ENCODE measurements at places on chromosomes 1 and 21. TPM values are rescaled to one million over a fixed set of nuclear protein-coding genes. Genes with fewer than 3 reads are reported as not detected.
A peak's percentile ranks its signal among the peaks of the same experiment; 100 is the strongest.

DNA sequence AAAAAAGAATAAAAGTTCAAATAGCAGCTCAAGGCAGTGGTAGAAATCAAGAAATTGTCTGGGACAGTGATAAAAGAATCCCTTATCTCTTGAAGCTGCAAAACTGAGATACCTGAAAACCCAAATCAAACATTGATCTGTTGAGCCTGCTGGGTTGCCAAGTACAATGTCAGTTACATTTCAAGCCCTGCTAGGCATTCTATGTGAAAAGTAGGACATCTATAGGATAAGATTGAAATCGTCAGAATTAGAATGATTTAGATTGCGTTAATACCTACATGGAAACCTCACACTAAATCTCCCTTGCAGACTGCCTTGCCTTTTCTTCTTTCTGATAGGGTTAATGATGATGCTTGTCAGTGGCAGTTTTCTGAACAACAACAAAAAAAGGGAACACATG is 1684.4 kb upstream of the B3GALT2 start:
- no peaks in the 10 kb centered on the region for H3K4me1 ChIP-seq
- DNase-seq, result no peak
- H3K27ac ChIP-seq, result no peak overlapping the region
- H3K36me3 ChIP-seq, result no peaks in the 10 kb centered on the region

DNA sequence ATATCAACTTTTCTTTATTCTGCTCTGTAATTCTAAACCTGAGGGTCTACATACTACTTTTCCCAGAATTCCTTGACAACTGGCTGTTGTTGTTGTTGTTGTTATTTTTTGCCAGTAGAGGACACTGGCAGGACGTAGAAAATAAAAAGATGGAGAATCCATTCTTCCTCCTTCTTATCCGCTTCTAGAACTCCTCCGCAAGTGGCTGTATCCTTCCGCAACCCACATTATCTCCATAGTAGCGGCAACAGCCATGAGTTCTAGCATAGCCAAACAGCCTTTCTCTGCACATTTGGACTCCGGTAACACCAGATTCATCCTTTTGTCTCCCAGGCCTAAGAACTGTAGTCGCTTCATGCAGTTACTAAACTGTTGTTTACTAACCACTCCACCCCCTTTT is 91.1 kb upstream of the CACHD1 start:
- no peaks in the 10 kb centered on the region for H3K36me3 ChIP-seq
- H3K4me3 ChIP-seq, result no peak overlapping the region
- H3K27ac ChIP-seq, result no peak overlapping the region
- no peak for DNase-seq

ASAP3 gene
- total RNA-seq, result 0.35 TPM

- peaks cover 6% of the 10 kb centered on the region for H3K27me3 ChIP-seq
- peak; percentile 62 for DNase-seq
- peaks cover 62% of the 10 kb centered on the region for H3K4me1 ChIP-seq
- H3K27ac ChIP-seq, result peak overlapping the region; percentile 18
- H3K4me3 ChIP-seq, result no peak overlapping the region
- H3K36me3 ChIP-seq, result peaks cover 2% of the 10 kb centered on the region
Measured at GRCh38 chr1:93708734-93709481, 27.3 kb upstream of the BCAR3 start.

GRCh38 chr1:215132156-215132555 is 49.6 kb downstream of the KCNK2 start:
- H3K4me3 ChIP-seq, result no peak overlapping the region
- H3K4me1 ChIP-seq, result no peaks in the 10 kb centered on the region
- H3K27me3 ChIP-seq, result no peaks in the 10 kb centered on the region
- H3K27ac ChIP-seq, result no peak overlapping the region
- no peaks in the 10 kb centered on the region for H3K36me3 ChIP-seq
- DNase-seq, result no peak

ODF2L gene
- 69.2 TPM for total RNA-seq

KCNQ4 gene
- 0.12 TPM for total RNA-seq
